Esophagus squamous epithelium (tissue), 5 donors: ENCODE measurements at places on chromosomes 2 and 18.

DNA sequence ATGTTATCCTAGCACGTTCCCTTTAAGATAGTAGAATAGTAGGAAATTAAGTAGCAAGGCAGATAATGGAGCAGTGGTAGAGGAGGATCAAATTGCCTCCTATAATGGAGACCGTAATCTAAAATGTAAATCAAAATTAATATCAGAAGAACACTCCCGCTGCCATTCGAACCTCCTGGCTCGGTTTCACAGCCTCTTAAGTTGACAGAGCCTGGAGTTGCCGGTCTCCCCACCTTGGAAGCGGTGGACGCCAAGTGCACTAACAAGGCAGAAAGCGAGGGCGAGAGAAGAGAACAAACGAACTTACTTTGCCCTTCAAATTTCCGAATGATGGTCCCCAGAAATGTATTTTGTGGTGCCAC lies 450 bp downstream of the KCNH7 start:
- DNase-seq: no peak

DNA sequence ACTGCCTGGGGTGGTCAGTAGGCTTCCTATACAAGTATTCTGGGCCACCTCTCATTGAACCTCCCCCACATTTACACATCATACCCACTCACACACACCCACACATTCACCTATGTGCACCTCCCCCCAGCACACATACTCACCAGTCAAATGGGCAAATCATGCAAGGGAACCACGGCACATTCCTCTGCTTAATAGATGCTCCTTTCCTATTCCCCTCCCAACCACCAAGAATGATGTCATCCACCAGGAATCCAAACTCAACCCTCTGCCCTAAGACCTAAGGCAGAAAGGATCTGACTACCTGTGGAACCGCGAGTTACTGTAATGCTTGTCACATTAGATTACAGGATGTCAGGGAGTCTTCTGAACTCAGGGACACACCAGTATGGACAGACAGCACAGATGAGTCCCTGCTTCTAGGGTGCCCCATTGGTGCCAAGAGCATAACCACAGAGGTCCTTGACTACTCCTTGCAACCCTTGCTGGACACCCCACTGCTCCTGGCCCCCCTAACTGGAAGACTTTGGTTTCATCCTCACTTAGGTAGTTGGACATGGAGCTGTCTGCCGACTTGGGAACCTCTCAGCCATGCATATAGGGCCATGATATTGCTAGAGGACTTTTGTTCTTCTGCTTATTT lies 21.5 kb upstream of the CAB39 start:
- no peak for DNase-seq

- DNase-seq: no peak
Observed at GRCh38 chr18:8151181-8151580, 458.1 kb upstream of the RAB12 start.

DNA sequence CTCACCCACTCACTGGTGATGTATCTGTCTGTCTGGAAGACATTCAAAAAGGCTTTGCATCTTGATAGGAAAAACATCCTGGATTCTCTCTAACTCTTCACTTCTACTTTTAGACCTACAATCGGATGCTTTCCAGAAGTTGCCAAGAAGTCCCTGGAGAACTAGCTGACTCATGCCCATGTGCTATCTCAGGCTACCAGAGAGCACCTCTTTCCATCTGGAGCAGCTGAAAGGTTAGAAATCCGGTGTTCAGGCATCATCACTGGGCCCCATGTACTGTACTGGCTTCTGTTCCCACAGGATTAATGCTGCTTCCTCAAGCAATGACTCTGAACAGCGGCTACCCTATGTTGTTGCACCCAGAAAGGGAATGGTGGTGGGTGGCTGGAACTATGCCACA lies 259.0 kb downstream of the NBAS start:
- DNase-seq: no peak

DNA sequence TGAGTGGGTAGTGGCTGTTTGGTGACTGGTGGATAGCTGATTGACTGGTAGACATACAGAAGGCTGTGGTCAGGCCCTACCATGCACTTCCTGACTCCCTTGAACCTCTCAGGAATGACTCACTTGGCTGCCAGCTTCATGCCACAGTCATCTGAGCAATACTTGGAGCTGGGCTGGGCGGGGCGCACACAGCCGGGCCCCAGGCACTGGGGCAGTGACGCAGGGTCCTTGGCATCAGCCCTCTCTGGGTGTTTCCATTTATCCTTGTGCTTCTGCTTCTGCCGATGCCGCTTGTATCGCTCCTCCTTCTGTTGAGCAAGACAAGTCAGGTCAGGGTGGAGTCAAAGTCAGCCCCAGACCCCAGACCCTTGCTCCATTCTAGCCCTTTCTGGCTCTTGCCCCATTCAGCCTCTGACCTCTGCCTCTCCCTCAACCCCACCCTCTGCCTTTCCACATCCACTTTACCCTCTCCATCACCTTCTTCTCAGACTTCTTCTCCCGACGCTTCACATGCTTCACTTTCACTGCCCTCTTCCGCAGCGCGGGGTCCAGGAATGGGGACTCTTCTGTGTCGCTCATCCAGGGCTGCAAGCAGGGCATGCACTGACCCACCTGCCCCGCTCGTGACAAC lies 3.0 kb upstream of the MBD1 start:
- DNase-seq: no peak

- no peak for DNase-seq
Observed at GRCh38 chr2:195021711-195022507, 635.1 kb upstream of the SLC39A10 start.

- DNase-seq: no peak
Observed at GRCh38 chr2:107775211-107775610, 51.5 kb upstream of the RGPD4 start.

DNA sequence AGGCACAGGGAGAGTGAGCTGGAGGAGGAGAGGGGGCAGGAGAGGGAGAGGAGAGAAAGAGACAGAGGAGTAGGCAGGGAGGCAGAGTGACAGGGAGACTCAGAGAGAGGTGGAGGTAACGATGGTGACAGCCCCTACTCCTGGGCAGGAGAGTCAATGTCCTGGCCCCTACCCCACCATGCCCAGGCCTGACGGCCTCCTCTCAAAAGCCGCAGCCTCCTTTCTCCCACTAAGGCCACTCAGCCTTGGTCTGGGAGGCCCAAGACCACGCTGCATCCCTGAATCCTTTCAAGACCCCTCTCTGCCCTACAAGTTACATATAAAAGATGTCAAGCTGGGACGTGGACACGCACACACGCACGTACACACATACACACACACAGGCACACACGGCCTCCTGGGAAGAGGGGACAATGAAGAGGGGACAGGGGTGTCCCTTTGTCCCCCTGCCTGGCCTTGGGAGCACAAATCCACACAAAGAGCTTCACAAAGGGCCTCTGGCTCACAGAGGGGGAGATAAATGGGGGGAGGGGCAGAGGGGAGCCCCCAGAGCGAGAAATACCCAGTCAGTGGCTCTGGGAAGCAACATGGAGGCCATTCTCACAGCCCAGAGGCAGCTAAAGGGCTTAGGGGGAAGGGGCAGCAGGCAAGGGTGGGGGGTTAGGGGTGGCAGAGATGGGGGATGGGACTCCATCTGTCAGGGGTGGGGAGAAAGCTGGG lies 19.5 kb upstream of the TNS1 start:
- no peak for DNase-seq

- no peak for DNase-seq
Observed at GRCh38 chr2:211248841-211249240, 692.4 kb downstream of the CPS1 start.

GRCh38 chr2:184780944-184781343 lies 182.6 kb downstream of the ZNF804A start:
- DNase-seq: no peak

DNA sequence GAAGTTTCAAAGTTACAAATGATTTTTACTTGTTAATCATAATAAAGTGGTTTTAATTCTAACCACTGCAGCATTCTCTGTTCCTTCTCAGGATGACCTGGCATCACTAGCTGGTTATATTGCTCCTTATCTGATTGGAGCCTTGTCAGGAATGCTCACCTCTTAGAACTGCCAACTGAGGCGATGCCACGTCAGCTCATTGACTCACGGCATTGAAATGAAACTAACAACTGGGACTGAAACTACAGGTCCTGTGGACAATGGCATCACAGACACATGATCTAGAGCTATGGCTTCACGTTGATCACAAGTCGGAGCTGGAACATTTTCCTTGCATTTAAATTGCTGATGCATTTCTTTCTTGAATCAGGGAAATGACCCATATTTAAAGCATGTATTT lies 54.9 kb upstream of the MAP2 start:
- DNase-seq: no peak

GRCh38 chr2:127612111-127612822 lies 33.7 kb upstream of the GPR17 start:
- no peak for DNase-seq

GRCh38 chr2:119371111-119371510 lies 4.3 kb downstream of the DBI start:
- no peak for DNase-seq

DNA sequence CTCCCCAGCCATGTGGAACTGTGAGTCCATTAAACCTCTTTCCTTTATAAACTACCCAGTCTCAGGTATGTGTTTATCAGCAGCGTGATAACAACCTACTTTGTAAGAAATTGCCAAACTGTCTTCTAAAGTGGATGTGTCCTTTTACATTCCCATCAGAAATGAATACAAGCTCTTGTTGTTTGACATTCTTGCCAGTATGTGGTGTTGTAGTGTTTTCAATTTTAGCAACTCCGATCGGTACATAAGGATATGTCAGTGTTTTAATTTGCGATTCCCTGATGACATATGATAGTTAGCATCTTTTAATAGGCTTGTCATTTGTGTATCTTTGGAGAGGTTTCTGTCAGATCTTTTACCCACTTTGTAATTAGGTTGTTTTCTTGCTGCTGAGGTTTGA lies 1156.3 kb upstream of the CRIM1 start:
- no peak for DNase-seq

DNA sequence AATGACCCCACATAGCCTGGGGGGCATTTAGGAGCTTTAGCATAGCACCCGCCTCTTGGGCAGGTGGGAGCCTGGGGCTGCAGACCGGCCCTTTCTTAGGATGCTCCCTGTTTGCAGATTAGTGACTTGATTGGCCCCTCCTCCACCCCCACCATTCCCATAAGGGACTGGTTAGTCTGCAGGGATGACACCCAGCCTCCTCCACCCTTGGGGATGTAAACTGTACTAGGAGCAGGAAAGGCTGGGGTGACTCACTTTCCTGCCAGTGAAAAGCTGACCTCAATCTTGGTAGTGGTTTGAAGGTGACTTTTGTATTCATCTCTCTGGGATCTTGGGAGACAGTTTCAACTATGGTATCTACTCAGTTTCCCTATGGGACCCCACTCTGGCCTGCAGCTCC lies 24.2 kb downstream of the CTIF start:
- no peak for DNase-seq

DNA sequence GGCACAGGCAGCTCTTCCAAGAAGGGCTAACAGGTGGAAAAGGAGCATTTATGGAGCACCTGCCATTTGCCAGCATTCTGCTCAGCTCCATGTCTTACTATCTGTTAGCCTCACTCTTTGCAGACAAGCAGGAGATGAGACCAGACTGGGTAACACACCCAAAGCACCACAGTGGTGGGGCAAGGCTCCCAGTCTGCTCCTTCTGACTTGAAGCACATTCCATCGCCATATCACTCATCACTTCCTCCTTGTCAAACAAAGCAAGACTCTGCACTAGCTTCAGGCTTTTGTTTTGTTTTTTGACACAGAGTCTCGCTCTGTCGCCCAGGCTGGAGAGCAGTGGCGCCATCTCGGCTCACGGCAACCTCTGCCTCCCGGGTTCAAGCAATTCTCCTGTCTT lies 182.8 kb downstream of the MGAT5 start:
- DNase-seq: no peak

DNA sequence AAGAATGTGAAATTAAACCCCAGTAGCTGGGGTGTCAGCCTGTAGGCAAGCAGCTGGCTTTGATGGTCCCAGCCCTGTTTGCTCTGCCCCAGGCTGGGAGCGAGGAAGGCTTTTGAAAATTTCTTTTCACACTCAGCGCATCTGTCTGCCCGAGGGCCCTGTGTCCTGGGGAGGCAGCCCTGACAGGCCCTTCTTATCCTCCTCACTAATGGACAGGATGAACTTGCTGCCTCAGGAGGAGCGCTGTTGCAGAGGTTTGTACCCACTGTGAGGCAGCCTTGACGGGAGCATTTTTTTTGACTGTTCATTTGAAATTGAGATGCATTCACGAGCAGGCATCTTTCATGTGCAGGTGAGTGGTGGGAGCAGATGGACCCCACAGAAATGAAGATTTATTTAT lies 62.4 kb downstream of the SERPINB8 start:
- DNase-seq: no peak

GRCh38 chr18:27854631-27855030 lies 322.3 kb downstream of the CDH2 start:
- no peak for DNase-seq

- DNase-seq: no peak
Observed at GRCh38 chr2:127735537-127736399, 34.5 kb downstream of the SFT2D3 start.

DNA sequence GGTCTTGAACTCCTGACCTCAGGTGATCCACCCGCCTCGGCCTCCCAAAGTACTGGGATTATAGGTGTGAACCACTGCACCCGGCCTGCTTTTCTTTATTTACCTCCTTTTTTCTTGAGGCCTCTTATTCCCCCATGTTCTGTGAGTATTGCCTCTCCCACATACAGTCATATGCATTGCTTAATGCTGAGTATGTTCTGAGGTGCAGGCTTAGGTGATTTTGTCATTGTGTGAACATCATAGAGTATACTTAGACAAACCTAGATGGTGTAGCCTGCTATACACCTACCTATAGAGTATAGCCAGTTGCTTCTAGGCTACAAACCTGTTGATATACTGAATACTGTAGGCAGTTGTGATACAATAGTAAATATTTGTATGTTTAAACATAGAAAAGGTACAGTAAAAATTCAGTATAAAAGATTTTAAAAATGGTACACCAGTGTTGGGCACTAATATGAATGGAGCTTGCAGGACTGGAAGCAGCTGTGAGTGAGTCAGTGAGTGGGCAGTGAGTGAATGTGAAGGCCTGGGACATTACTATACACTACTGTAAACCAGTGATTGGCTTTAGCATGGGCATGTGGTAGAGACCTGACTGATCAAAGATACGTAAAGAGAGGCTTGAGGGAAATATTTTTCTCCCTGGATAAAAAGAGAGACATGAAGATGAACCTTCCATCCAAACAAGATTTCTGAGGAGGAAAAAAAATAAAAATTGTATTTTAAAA lies 17.6 kb downstream of the SLC39A10 start:
- no peak for DNase-seq

DNA sequence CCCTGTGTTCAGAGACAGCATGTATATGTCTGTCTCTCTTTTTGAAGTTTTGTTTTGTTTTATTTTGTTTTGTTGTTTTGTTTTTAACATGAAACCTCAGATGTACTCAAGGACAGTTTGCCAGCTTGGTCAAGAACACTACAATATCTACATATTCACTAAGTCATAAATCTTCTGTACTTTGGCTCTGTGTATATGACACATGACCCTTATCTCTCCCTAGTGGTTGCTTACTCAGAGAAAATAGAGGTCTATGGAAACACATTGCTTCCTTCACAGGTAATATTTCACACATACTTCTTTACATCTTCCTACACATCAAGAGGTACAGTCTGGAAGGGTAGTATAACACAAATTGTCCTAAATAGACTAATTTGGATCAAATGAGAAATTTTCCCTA lies 312.6 kb upstream of the VRK2 start:
- DNase-seq: no peak
